ENCODE measurements at places on chromosomes 16 and 17.

GRCh38 chr17:39636927-39637736 lies at the start of gene STARD3:
Gene STARD3 (plus strand): TSS chr17:39637144. CDS start chr17:39653532, 16,388 bp downstream.
- DNase-seq = peak; percentile 84

- DNase-seq = no peak
Observed at GRCh38 chr17:63531022-63531965, 8.1 kb downstream of the KCNH6 start.

GRCh38 chr16:58970775-58971174 lies 236.7 kb upstream of the GOT2 start:
- DNase-seq = no peak

DNA sequence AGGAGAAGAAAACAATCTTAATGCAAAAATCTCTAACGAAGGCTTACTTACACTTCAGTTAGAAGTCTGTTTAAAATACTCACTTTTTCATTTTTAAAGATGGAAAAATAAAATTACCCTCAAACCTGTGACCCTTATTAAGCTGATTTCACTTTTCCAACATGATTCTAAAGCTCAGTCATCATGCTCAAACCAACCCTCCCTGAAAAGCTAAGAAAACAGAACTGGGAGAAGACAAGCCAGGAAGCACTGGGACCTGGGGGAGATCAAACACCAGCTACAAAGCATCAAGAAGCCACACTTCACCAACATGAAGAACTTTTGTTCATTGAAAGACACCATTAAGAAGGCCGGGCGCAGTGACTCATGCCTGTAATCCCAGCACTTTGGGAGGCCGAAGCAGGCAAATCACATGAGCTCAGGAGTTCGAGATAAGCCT lies 88.8 kb downstream of the LITAF start:
- DNase-seq = no peak

GRCh38 chr17:9009737-9010136 lies 11.6 kb upstream of the NTN1 start:
- no peak for DNase-seq

GRCh38 chr16:82011199-82011641 lies at the start of gene SDR42E1:
Gene SDR42E1 (minus strand): TSS chr16:82011470. CDS start chr16:82000858, 10,612 bp downstream.
- peak; percentile 67 for DNase-seq

DNA sequence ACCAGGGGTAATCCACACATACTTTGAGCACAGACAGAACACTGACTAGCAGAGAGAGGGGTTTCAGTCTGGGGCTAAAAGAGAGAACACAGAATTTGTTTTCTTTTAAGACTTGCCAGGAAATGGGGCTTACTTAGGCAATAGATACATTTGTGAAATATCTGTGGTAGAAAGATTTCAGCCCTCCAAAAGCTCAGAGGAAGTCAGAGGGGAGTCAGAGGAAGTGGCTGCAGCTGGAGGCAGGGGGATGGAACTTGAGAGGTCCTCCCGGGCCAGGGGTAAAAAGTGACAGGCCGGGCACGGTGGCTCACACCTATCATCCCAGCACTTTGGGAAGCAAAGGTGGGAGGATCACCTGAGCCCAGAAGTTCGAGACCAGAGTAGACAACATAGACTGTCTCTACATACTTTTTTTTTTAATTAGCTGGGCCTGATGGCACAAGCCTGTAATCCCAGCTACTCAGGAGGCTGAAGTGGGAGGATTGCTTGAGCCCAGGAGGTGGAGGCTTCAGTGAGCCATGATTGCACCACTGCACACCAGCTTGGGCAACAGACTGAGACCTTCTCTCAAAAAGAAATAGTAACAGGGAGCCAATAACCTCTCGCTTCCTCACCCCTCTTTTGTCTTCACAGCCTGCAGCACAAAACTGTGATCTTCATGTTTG lies 49.9 kb downstream of the NLRC5 start:
- no peak for DNase-seq

Measured in CD4-positive, alpha-beta T cell (primary cell).